Right forelimb (tissue), 1 donor: ENCODE measurements at places on chromosomes 1 and 21.

DNA sequence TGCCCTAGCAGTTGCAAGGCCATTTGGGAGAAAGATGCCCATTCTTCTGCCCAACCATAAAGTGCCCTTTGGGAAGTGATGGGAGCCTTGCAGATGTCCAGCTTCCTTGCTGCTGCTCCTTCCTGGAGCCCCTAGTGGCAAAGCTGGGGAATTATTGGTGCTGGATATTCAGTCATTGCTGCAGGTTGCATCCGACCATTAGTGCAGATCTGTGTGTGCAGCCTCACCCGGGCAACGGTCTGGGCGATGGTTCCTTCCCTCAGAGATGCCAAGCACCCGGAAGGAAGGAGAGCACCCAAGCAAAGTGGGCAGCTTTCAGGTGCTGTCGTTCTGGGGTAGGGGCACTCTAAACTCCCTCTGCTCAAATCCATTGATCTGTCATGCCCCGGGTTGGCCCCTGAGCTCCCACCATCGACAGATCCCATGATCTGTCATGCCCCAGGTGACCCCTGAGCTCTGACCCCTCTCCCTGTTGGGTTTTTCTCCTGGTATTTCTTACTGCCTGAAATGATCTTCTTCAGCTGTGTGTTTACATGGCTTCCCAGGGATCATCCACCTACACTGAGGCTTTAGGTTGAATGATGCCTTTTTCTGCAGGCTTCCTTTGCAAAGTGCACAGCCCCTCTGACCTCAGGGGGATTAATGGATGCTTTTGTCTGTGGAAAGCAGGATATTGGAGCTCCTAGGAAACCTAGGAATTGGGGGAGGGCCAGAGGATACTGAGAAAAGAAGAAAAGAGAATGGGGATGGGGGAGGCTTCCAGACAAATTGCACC is 467.5 kb downstream of the PTPRU start:
- no peak for DNase-seq

- DNase-seq = no peak
Observed at GRCh38 chr21:37758982-37759381, 157.3 kb downstream of the KCNJ6 start.

DNA sequence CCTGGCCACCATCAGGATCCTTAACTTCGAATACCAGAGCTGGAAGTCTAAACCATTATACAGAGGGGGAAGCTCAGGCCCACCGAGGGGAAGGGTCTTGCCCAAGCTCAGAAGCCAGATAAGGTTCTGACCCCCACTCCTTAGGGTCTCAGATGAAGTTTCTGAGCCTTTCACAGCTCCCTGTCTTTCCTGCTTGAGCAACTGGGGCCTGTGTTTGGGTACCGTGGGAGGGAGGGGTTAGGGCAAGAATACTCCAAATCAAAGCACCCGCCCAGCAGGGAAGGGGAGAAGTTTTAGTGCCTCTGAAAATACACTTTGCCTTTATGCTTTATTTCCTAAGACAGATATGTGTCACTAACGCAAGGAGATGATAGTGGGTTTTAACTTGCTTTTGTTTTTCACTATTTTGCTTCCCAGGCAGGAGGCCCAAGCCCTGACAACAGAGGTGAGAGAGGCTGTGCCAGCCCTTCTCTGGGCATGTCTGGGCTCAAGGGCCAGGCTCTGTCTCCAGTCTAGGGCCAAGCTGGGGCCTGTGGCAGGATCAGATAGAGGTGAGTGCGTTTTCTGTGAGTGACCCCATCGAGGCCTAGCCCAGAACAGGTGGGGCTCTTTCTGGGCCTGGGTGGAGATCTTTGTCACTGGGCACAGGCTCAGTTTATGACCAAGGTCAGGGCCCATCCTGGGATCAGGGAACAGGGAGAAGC is 20.5 kb upstream of the TENT5B start:
- DNase-seq = no peak

DNA sequence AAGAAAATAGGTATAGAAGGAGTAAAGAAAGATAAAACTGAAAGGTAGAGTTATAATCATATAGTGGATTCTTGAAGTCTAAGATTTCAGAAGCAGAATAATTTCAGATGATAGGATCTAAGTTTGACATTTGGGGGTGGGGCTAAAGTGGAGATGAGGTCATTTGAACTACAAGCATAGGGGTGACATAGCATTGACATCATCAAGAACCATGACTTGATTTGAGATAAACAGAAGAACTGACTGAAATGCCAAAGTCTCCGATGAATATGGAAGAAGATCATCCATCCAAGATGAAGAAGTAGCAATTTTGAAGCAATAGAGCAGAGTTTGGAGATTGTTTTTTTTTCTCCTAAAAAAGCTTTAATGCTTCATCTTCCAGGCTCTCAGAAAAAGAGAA is 122.3 kb downstream of the MACF1 start:
- DNase-seq = no peak

DNA sequence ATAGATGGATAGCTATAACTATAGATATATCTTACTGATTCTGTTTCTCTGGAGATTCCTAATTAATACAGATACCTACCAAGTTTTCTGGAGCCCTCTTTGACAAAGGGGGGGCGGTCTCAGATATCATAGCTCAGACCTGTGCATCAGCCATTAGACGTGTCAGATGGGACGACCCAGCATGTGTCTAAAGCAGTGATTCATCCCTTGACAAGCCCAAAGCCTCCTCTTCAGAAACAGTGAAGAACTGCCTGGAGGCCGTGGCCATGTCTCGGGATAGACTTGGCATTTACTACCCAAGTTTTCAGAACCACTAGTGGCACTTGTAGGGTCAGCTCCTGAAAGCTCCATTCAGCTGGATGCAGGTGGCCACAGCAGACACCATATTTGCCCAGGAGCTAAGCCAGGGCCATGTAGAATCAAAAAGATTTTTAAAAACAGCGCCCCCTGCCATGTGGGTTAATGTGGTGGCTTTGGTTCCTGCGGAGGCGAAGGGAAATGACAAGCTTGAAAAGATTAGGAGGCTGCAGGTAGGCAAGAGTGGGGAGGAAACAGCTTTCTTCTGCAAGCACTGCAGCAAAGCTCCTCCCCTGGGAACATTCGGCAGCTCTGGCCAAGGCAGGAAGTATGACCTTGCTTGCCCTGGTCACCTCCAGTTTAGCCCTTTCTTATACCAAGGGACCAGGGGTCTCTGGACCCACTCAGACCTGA is 82.2 kb downstream of the FBXO2 start:
- DNase-seq = no peak

DNA sequence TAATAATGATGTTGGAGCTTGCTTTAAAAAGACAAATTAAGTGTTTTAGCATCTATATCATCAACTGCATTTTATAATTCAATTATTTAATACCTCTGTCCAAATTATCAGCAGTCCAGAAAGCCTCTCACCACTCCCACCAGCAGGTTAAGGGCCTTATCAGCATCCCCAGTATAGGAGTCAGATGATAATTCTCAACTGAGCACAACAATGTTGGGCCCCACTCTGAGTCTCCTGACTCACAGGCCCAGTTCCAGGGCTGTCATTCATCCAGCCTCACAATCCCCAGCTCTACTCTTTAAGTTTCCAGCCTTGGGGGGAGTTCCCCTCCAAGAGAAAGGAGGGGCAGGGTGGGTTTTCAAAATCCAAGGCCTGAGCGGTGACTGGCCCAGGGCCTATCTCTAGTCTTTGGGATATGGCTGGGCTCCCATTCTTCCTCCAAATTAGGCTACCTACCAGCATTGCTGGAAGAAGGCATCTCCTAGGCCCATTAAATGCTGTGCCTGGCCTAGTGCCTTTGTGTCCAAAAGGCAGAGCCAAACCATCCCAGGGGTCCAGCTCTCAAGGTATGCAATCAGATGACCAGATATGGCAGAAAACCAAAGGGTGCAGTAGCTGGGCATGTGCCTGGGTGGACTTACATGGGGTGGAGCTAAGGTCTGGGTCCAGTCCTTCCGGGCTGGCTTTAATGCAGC is 134.1 kb downstream of the GLUL start:
- DNase-seq = no peak

DNA sequence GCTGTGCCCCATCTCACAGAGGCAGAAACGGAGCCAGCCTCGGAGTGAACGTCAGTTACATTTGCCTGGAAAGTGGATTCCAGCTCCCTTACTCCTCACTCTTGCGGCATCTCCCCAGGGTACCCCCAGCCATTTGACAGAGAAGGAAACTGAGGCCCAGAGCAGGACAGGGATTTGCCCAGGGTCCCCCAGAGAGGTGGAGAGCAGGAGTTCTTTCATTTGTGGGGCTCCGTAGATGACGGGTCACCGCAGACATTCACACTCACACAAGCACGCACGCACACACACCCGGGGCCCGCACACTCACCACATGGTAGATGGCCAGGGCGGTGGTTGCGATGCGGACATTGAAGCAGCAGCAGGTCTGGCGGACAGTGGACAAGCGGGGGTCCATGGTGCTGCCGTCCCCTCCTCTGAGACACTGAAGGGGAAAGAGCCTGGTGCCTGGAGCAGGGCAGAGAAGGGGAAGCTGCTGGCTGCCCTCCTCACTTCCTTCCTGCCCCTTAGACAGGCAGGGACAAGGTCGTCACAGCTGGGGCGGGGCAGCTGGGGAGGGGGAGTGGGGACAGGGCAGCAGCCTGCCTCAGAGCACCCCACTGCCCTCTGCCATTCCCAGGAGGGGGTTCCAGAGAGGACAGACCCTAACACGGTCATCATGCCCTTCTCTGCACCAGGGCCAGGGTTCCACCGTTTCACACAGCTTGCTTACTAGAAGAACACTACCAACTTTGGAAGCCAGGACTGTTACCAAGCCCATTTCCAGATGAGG is at the start of gene LAPTM5:
LAPTM5 (minus strand) TSS at position 423 of the 769 bp plus-strand sequence; CDS start at position 394, 29 bp downstream.
- DNase-seq = no peak

DNA sequence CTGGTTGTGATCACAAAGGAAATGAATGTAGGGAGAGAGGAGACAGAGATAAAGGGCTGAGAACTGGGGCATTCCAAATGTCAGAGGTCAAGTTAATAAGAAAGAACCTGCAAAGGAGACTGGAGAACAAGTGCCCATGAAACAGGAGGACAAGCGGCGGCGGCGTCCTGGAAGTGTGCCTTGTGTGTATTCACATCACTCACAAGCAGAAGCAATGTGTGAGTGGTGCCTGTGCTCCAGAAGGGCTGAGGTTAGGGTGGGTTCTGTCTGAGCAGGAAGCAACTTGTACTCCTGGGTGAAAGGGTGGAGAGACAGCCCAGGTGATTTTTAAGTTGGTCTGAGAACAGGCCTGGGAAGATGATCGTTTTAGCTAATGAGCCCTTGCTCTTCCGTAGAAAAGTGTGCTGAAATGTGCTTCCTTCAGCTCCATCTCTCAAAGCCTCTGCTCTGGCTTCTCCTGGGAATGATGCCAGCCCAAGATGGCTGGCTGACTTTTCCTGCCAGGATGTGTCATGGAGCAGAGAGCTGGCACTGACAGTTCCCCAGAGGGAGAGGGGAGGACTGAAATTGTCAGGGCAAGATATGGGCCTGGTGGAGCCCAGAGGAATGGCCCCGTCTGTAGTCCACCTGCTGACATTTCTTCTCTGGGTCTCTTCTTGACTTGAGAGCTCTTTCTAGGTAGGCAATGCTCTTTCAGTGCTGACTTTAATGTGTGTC is 25.1 kb upstream of the PLEKHA6 start:
- DNase-seq = no peak

- no peak for DNase-seq
Observed at GRCh38 chr1:15212216-15212953, 34.6 kb upstream of the FHAD1 start.

GRCh38 chr1:29711582-29712283 is 475.4 kb downstream of the PTPRU start:
- no peak for DNase-seq

DNA sequence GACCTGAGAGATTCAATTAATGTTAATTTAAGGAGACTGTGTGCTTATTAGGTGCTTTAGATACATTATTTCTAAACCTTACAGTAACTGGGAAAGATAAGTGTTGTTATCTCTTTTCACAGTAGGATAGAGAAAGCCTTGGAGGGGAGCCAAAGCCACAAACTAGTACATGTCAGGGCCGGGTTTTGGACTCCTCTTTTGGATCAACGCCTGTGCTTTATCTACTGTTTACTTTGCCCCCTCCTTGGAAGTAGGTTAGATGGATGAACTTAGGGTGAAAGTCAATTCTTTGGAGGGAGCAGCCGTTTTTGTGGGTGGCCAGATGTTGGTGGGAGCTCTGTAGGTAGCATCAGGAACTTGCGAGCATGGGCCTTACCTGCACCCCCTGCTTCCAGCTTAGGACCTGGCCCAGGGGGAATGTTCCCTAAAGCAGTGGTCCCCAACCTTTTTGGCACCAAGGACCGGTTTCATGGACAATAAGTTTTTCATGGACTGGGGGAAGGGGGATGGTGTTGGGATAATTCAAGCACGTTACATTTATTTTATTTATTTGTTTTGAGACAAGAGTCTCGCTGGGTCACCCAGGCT is 1.7 kb downstream of the HHAT start:
- DNase-seq = no peak

DNA sequence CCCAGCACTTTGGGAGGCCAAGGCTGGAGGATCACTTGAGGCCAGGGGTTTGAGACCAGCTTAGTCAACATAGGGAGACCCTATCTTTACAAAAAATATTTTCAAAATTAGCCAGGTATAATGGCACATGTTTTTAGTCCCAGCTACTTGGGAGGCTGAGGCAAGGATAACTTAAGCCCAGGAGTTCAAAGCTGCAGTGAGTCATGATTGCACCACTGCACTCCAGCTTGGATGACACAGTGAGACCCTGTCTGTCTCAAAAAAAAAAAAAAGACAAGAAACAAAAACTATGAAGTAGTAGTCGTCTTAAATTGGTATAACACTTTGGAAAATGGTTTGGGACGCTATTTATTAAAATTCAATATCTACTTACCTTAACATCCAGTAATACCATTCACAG is 7.7 kb downstream of the AIM2 start:
- no peak for DNase-seq

DNA sequence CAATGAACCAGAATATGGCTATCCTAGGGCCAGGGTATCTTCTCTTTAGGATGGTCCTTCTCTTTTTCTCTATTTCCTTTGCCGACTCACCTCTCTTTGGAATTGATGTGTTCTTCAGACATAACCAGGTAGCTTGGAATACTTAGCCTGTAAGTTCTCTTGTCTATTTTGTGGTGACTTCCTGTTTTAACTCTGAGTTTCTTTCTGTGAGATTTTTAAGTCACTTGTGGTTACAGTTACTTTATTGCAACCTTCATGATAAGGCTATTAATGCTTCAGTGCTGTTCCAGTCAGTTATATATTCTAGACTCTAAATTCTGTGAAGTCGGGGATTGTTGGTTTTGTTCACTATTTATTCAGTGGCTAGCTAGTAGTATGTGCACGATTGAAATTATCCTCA is 46.2 kb downstream of the DISP1 start:
- DNase-seq = no peak

DNA sequence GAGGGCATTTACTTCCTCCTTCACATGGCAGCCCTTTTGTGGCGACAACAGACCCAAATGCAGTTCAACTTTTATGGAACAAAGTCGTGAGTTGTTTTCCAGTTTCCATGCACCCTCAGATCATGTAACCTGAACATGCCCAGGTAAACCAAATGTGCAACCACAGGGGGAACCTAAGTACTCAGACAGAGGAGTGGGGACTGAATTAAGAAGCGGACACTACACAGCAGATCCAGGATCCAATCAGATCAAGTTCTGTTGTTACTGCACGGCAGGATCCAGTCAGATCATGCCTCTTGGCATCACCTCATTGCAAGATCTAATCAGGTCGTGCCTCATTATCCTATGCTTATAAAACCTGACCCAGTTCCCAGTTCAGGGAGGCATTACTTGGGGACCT is 115.7 kb downstream of the MATN1 start:
- no peak for DNase-seq

GRCh38 chr1:151273924-151274466 is 8.1 kb upstream of the ZNF687 start:
- no peak for DNase-seq
